ENCODE measurements at places on chromosomes 2 and 18. TPM values are rescaled to one million over a fixed set of nuclear protein-coding genes. Genes with fewer than 3 reads are reported as not detected.

The PAIP2B gene
- total RNA-seq = 1.2 TPM

The METTL4 gene
- 7.9 TPM for total RNA-seq

The KIAA2012 gene
- not detected for total RNA-seq

The SERPINB3 gene
- total RNA-seq = not detected

GRCh38 chr2:16255120-16255519, 314.8 kb downstream of the MYCN start:
- no peak for DNase-seq

DNA sequence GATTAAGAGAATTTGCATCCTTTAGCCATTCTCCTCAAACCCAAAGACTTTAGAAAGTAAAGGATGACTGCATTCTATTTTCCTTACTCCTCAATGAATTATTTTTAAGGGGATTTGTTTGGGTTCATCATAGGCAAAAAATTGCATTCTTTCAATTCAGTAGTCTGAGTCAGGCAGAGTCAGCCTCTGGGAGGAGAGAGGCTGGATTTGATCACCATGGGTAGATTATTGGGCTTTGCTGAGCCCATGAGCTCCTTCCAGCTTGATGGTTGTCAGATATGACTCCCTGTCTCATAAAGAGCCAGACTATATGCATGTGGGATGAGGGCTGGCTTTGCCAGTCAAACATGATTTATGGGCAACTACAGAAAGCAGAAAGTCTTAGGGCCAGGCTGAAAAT, 101.2 kb downstream of the KCNS3 start:
- no peak for DNase-seq

GRCh38 chr2:174888146-174888545, 117.0 kb downstream of the CHN1 start:
- peak; percentile 4 for DNase-seq

DNA sequence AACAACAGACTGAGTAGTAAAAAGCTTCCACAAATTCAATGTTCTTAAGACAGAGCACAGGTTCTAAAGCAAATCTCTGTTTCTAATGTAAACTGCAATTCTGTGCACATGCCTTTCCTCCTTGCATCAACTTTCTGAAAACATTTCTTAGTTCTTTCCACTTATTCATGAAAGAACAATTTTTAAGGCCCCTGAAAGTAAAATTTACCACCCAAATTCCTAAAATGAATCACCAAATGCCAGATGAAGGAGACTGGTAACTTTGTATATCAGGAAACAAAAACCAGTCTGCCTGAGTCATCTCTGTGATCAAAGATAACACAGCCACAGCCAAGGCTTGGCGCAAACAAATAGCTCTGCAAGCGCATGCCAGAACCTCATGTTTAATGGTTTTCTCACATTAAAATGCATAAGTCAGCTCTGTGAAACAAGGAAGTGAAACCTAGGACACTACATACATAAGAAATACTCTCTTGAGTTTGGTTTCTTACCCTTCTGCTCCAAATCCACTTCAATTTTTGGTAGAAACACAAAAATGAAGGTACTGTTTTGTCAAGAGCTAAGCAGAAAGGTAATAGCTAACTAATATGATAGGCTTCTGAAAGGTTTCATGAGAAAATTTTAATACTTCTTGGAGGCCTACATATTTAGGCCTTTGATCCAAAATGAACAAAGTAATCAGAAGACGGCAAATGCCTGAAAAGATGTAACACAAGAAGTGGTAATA, 169.4 kb downstream of the THADA start:
- DNase-seq = peak; percentile 88

- DNase-seq = no peak
Observed at GRCh38 chr18:9987931-9988330, 74.1 kb downstream of the VAPA start.
